H1 (cell line): ENCODE measurements at places on chromosomes 1 and 21. TPM values are rescaled to one million over a fixed set of nuclear protein-coding genes. Genes with fewer than 3 reads are reported as not detected.

DNA sequence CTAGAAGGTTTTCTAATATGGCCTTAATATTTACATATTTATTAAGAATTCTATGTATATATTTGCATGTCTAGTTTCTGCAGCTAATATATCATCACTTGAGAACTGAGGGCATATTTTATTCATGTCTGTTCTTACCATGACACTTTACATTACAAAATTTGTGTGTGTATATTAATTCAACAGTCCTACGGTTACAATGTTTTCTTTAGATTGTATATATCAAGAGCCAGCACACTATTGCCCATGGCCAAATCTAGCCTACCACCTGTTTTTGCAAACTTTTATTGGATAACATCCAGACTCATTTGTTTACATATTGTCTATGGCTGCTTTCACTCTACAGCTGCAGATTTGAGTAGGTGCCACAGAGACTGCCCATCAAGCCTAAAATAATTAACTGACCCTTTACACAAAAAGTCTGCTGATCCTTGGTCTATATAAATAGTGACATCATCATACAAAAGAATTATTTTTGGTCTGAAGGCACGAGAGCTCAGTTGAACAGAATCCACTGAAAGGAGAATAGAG lies 577.4 kb upstream of the PBX1 start:
- DNase-seq = no peak

- DNase-seq = no peak
Observed at GRCh38 chr1:89295187-89295586, 22.5 kb upstream of the GBP5 start.

GRCh38 chr1:100320311-100321099 lies 31.8 kb upstream of the CDC14A start:
- DNase-seq = no peak

DNA sequence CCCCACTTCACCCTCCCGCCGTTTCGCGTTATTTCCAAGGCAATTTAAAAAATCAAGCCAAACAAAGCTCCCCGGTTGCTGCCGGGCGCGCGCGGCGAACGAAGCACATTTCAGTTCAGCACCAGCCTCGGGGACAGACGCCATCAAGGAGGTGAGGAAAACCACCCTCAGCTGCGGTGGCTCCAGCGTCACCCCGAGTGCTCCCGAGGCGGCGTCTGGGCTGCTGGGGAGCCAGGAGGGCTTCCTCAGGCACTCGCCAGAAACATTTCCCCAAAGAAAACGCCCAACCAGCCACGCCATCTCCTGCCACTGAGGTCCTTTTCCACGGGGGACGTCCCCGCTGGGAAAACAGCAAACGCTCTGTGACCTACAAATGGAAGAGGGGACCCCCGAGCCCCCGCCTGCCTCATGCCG lies 623 bp downstream of the GNG4 start:
- peak; percentile 77 for DNase-seq

GRCh38 chr1:222652676-222653075 lies 34.8 kb downstream of the MIA3 start:
- DNase-seq = no peak

GRCh38 chr1:53576866-53577760 lies 117.9 kb downstream of the DMRTB1 start:
- no peak for DNase-seq

DNA sequence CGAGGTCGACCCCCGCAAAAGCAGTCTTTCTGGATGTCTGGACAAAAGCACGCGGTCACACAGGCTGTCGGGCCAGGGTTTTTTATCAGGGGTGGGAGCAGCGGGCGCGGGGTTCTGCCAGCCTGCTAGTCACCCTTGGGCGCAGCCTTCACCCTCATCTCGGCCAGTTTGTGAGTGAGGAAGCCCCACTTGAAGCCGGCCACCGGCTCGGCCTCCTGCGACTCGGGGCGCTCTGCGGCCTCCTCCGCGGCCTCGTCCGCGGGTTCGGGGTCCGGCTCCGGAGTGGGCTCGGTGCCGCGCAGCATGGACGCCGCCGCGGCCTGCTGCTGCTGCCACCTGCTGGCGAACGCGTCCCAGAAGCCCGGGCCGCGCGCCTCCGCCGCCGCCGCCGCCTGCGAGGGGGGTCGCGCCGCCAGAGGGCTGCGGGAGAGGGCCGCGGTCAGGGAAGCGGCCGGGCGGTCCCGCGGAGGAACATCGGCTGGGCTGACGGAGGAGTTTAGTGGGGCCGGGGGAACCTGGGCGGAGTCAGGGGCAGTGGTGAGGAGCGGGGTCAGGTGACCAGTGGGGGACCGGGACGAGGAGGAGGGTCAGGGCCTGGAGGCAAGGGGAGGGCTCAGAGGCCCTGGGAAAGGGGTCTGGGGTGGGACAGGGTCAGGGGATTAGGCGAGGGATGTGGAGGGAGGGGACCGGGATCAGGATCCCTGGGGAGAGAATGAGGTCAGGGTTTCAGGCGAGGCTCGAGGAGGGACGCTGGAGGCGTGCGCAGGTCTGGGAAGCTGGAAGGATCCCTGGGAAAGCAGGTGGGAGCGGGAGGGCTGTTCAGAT lies 4.5 kb downstream of the C1orf232 start:
- DNase-seq = peak; percentile 85

GRCh38 chr21:34252751-34253150 lies 111.1 kb upstream of the KCNE2 start:
- DNase-seq = no peak

GRCh38 chr21:27213303-27213702 lies 246.4 kb upstream of the ADAMTS5 start:
- DNase-seq = no peak

GRCh38 chr1:109877317-109877771 lies 33.3 kb upstream of the CSF1 start:
- peak; percentile 70 for DNase-seq

DNA sequence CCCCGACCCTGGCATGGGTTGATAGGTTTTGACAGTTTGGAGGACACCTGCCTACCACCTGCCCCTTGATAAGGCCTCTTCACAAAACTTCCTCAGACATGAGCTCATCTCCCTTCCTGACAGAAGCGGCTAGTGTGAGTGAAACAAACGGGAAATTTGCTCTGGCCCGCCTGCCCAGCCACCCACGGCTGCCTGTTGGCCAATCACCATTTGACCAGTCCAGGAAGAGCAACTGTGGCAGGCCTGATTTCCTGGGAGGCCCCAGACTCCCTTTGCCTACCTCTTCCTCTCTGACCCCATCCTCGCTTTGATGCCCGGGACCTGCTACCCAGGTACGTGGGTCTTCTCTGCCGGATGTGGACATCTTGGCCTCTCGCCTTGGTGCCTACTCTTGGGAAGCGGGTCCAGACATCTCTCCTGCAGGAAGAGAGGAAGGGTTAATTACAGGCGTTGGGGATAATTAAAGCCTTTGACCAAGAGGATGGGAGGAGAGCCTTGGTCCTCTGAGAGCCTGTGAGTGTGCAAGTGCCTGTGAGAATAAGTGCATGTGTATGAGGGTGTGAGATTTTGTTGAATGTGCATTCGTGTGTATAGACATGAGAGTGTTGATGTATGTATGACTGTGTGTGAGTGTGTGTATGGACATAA lies 1.1 kb upstream of the EPHA2 start:
- DNase-seq = no peak

GRCh38 chr21:35810431-35810970 lies 249.8 kb downstream of the SETD4 start:
- DNase-seq = no peak

GRCh38 chr1:240343966-240344365 lies 252.3 kb downstream of the FMN2 start:
- DNase-seq = no peak

GRCh38 chr1:152565115-152565514 lies 1.5 kb downstream of the LCE3E start:
- no peak for DNase-seq

DNA sequence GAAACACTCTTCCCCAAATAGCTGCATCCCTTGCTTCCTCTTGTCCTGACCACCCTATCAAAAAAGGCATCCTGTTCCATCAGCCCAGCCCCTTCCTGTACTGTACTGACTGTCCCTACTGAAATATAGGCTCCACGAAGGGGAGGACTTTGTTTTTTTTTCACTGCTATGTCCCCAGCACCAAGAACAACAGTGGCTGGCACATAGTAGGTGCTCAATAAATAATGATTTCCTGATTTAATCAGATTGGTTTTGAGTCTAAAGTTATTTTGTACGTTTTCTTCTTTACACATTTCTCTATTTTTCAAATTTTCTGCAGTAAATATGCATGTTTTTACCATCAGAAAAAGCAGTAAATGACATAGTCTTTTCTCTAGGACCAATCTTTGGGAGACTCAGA lies 73.9 kb downstream of the CD58 start:
- DNase-seq = no peak

DNA sequence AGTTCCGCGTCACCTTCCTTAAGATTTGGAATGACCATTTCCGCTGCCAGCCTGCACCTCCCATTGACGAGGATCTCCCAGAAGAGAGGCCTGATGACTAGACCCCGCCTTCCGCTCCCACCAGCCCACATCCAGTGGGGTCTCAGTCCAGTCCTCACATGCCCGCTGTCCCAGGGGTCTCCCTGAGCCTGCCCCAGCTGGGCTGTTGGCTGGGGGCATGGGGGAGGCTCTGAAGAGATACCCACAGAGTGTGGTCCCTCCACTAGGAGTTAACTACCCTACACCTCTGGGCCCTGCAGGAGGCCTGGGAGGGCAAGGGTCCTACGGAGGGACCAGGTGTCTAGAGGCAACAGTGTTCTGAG lies 9.8 kb downstream of the MYBPH start:
- no peak for DNase-seq

DNA sequence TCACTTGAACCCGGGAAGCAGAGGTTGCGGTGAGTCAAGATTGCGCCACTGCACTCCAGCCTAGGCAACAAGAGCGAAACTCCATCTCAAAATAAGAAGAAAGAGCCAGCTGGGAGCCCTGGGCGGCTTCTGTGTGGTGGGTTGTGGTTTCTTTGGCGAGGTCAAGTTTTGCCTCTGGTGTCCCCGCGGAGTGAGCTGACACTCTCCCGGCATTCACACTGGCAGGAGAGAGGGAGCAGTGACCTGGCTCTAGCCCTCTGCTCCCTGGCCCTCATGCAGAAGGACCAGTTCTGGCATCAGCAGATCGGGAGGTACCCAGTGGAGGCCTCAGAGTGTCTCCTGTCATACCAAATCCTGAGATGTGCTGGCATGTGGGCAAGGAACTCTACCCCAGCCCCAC lies 81.0 kb upstream of the VAMP3 start:
- no peak for DNase-seq

Gene TPTE
- not detected in 2 replicates for total RNA-seq

Gene CDC42BPA
- total RNA-seq = 26.7 and 28.5 TPM in 2 replicates
